ENCODE measurements at places on chromosomes 7 and 10.

DNA sequence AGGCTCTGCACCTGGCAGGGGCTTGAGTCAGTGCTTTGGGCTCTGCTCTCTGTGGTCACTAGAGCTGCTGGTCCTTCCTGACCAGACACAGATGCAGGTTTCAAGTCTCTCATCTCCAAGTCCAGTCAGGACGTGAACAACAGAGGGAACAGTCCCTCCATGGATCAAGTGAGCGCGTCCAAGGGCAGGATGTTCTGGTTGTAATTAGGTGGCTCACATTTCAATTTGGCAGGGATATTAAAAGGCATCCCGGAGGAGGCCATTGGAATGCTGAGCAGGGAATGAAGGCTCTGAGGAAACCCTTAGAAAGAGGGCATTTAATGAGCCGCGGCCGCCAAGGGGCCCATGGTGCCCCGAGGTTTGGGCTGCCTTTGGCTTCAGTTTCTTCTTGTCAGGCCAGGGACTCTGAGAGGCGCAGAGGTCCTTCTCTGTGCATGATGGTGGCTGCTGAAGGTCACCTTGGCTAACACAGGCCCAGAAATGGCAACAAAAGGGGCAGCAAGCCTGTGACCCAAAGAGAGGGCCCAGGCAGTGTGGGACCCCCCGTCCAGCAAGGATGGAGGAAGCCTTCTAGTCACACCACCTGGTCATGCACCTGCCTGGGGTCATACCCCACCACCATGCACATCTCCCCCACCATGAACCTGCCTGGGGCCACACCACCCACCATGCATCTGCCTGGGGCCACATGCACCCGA, 30.7 kb upstream of the INPP5A start:
- DNase-seq: no peak

GRCh38 chr10:22702348-22702747, 12.0 kb downstream of the PIP4K2A start:
- DNase-seq: no peak

DNA sequence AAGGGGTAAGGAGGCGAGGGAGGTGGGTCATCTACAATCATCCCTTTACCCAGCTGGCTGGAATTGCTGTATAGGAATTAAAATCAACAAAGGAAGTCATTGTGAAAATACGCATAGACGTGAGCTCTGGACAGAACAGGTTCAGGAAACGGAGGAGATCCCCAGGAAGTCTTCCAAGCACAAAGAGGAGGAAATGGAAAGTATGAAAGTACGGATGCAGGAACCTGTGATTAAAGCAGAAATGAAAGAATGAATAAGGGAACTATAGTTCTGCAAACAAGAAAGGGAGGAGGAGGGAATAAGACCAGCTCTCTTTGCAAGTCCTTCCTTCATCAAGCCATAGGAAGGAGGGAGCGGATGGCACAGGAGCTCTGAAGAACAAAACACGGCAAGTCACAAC, 61.8 kb downstream of the PYROXD2 start:
- DNase-seq: no peak

GRCh38 chr10:36555036-36555435, 570.4 kb upstream of the ANKRD30A start:
- no peak for DNase-seq
